ENCODE measurements at places on chromosomes 13 and 19. TPM values are rescaled to one million over a fixed set of nuclear protein-coding genes. Genes with fewer than 3 reads are reported as not detected.

SIGLEC12 gene
- total RNA-seq: 0.23 TPM

ZNF560 gene
- total RNA-seq: not detected

CGB2 gene
- not detected for total RNA-seq

CHAF1A gene
- 7.5 TPM for total RNA-seq

ZNF835 gene
- total RNA-seq: 5.9 TPM

CD22 gene
- total RNA-seq: 242 TPM

CTXN1 gene
- 6.1 TPM for total RNA-seq

HTR2A gene
- total RNA-seq: 0.34 TPM

DIRAS1 gene
- 4.3 TPM for total RNA-seq

ADGRE3 gene
- total RNA-seq: not detected

RASIP1 gene
- total RNA-seq: 25.1 TPM

CGB1 gene
- total RNA-seq: not detected

SPHK2 gene
- total RNA-seq: 28.0 TPM

CLDND2 gene
- total RNA-seq: 1.9 TPM

GNG7 gene
- 34.6 TPM for total RNA-seq

PSG11 gene
- total RNA-seq: not detected

CBY2 gene
- total RNA-seq: not detected

CEACAM1 gene
- 2.0 TPM for total RNA-seq

MEX3D gene
- 38.5 TPM for total RNA-seq

APOC4 gene
- total RNA-seq: not detected

IRGC gene
- not detected for total RNA-seq

ZNF816 gene
- 11.7 TPM for total RNA-seq

KLK5 gene
- not detected for total RNA-seq

MYO1F gene
- 11.1 TPM for total RNA-seq

ZNF497 gene
- 3.8 TPM for total RNA-seq

FFAR3 gene
- total RNA-seq: not detected

TUBA3C gene
- not detected for total RNA-seq

All from ovary (tissue), 10 donors.